Activated CD4-positive, alpha-beta T cell treated with anti-CD3 and anti-CD28 coated beads, Interleukin-2, amount 50 U/mL, for 1 hour (primary cell): ENCODE measurements at places on chromosomes 3 and 15.

DNA sequence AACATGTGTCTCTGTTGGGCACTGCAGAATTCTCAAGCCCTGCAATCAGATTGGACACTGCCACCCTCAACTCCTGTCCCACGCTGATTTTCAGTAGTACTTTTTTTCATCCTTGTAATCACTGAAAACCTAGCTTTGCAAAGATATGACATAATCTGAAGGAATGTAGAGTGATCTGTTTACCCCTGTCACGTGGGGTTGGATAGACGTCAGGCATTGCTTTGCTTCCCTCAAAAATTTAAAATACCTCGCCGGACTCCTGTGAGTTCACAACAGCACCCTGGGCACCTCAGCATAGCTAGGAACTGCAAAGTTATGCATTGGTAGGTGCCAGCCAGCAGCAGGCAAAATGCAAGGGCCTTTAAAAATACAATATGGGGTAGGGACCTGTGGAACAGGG is 71.1 kb upstream of the OXTR start:
- no peak for DNase-seq

GRCh38 chr15:91049378-91050127 is 27.2 kb upstream of the VPS33B start:
- peak; percentile 51 for DNase-seq

GRCh38 chr3:43855674-43856299 is 165.0 kb downstream of the ABHD5 start:
- DNase-seq, result peak; percentile 9

- no peak for DNase-seq
Observed at GRCh38 chr15:101568309-101568708, 78.8 kb upstream of the PCSK6 start.

DNA sequence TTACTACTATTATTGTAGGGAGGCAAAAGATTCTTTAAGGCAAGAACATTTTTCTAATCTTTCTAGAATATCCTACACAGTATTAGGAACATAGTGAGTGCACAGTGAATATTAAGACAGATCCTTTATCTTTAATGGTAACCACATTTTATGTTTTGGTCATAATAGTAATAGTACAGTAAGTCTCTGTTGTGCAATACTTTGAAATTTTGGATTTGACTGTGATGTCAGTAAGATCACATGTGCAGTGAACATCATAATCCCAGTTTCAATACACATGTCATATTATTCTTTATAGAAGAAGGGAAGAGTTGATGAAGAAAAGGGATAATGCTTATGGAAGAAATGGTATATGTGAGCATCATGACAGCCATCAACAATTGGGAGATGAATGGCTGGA is 10.7 kb downstream of the STT3B start:
- DNase-seq, result no peak

- DNase-seq, result no peak
Observed at GRCh38 chr3:62585861-62586260, 212.5 kb upstream of the FEZF2 start.

GRCh38 chr3:59940718-59941117 is 890.9 kb upstream of the CFAP20DC start:
- DNase-seq, result no peak

DNA sequence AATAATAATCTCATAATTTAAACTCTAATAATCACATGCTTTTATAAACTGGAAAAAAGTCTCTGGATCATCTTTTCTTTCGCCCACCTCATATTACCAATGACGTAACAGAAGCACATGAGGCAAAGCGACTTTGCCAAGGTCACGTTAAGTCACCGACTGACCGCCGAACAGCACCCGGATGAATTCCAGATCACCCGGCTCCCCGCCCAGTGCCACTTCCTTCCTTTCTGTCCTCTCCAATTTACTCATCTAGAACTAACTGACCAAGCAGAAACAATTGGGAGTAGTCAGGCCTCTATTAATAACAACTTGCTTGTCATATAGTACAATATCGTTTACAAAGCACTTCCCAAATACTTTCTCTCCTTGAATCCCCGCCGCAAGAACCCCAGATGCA is 21.1 kb downstream of the FGF12 start:
- no peak for DNase-seq

DNA sequence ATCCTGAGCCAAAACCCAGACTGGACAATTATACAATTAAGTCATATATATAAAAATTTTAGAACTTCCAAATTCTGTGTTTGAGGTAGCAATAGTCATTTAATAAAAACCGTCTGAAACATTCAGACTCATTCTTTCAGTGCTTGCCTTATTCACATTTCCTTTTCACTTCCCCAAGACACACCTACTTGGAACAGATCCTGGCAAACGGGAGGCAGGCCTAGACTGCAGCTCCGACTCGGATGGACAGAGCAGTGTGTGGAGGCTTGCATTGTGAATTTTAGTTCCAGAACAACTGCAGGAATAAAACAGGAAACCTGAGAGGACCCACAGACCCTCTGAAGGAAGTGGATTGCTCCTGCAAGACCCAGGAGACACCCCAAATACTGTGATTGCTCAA is 341.4 kb downstream of the CNTN3 start:
- DNase-seq, result no peak
